ENCODE measurements at places on chromosomes 2 and 18.

DNA sequence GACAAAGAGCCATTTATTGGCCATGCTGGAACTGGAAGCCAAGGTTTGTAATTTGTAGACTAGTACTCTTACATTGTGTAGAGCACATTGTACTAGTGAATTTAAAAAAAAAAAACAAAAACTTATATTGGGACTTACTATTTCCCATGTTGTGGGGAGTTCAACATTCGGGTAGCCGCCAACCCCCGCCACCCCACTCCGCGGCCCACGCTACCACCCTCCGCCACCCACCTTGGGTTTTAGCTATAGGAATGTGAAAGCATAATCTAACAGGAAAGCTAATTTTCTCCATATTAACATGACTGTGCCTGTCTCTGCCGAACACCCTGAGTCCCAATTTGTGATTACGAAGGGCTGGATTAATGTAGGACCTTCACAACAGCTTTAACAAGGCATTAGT is 275.8 kb downstream of the FIGN start:
- DNase-seq = no peak

DNA sequence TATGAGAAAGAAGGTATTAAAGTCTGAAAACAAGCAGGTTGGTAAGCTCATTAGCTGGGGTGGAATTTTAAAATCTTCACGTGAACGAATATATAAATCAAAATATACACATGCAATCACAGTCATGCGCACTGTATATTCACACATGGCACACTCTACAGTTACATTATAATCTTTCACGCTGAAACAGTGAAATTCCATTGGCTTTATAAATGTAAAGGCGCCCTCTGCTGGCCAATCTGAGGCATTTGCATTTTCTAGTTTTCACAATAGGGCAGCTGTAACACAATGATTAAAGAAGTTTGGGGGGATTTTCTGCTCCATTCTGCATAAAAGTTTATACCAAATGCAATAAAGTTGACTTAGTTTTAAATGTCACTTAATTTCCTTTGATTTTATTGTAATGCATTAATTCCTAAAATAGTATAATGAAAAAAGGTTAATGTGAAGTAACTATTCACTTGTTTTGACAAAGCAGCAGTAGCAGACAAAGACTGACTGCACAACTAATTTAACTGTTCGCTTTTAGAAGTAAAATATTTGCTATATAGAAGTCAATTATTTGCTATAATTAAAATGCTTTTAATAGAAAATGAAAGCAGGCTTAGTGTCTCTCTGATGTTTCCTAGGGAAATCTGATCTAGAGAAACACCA is 17.2 kb downstream of the IFIH1 start:
- DNase-seq = peak; percentile 85

GRCh38 chr18:31719363-31720006 is 35.1 kb upstream of the B4GALT6 start:
- DNase-seq = no peak

GRCh38 chr18:57915248-57915647 is 112.1 kb upstream of the ATP8B1 start:
- peak; percentile 95 for DNase-seq

GRCh38 chr2:121650315-121650930 is 1.2 kb upstream of the CLASP1 start:
- DNase-seq = no peak

DNA sequence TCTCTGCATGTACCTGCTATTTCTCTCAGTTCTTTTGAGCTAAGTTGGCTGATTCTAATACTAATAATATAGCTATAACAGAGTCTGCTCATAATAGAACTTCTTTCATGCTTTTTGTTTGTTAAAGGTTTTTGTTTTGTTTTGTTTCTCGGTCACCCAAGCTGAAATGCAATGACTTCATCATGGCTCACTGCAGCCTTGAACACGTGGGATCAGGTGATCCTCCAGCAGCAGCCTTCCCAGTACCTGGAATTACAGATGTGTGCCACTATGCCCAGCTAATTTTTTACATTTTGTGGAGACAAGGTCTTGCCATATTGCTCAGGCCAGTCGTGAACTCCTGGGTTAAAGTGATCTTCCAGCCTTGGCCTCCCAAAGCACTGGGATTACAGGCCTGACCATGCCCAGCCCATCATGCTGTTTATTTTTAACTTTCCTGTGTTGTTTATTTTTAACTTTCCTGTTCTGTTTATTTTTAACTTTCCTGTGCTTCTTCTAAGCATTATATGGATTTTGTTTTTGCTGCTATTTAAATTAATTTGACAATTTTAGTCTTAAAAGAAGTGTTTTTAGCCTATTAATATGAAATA is 763.8 kb upstream of the CDH7 start:
- DNase-seq = no peak

DNA sequence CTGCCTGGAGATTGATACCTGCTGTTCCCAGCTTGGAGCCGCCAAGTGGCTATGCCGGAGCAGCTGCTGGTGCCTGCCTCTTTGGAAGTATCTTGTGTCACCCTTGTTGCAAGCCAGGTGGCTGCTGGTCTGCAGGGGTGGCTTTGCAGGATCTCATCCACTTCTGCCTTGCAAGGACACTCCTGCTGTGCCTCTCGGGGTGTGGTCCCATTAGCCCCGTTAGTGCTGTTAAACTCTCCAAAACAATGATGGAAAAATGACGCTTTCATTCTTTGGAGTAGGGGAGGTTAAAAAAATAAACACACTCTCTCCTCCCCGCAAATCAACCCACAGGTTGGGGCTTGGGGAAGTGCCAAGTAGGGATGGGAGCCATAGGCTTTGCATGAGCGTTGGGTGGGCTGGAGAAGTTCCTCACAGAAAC is 352.8 kb downstream of the RNF144A start:
- DNase-seq = peak; percentile 95

- DNase-seq = no peak
These were observed 36.6 kb downstream of the SFT2D3 start for GRCh38 chr2:127737892-127738291.

- no peak for DNase-seq
These were observed 158.6 kb upstream of the CELF4 start for GRCh38 chr18:37724206-37724605.

DNA sequence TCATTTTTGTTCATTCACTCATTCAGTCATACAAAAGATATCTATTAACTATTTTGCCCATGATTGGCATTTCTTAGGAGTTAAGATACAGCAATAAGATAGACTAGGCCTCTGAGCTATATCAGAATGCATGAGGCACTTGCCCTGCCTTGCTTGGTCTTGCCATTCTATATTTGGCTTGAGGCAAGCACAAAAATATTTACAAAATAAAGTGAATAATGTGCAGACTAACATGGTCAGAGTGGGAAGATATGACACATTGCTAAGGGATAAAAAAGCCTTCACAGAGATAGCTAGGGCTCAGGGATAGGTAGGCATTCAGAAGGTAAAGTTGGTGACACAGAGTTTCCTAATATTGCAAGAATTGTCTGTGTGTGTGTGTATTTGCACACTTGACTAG is 75.0 kb upstream of the MMADHC start:
- DNase-seq = no peak

DNA sequence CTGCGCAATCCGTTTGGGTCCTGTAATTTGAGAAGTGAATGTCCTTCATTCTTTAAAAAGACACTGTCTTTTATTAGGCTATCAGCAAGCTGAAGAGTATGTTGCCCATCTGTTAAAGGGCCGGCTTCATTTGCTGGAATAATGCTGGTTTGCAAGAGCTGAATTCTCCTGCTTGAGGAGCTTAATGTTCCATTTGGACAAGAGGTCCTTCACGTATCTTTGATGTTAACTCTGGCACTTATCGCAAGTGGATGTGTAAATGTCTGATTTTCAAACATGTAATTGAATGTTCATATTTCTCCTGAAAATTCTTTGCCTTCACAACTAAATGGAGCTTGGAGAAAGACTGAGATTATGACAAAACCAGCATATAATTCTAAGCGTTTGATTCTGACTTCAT is 280.8 kb upstream of the NRP2 start:
- DNase-seq = peak; percentile 93

- DNase-seq = peak; percentile 4
These were observed 53.8 kb downstream of the MYO1B start for GRCh38 chr2:191299010-191299409.

DNA sequence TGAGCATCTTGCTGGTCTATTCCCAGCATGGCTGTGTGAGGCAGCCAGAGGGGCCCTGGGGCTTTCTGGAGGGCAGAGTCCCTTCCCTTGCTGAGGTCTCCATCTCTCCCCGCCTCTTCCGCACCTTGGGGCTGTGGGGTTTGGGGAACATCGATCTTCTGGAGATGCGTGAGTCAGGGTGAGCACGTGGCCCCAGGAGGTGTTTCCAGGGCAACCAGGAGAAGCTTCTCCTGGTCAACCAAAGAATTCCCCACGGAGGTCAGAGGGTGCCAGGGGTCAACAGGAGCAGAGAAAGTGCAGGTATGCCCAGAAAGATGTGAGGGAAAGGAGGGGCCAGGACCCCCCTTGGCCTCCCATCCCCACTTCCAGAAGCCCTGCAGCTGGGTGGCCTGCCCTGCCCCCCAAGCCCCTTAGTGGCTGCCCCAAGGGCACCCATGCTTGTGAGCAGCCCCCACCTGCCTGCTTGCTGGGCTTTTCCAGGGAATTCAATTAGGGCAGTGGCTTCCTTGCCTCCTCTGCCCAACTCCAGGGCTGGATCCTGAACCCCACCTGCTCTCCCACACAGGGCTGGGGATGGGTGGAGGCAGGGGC is 2.8 kb upstream of the PROM2 start:
- DNase-seq = no peak

DNA sequence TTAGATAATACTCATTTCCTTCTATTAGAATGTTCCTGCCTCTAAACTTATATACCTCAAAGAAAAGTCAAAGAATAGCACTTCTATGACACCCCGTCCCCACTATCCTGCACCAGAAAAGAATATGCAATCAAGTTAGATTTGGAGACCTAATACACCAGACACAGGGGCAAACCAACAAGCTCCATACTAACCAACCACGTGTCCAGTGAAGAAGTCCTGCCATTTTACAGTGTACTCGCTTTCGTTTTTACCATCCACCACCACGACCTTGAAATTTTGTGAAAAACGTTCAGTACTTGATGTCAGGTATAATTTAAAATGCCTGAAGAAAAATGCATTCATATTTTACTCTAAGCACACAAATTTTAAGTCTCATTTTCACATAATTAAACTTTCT is 19.1 kb downstream of the ADAM17 start:
- DNase-seq = no peak

GRCh38 chr2:15122915-15123314 is 438.2 kb downstream of the NBAS start:
- no peak for DNase-seq

DNA sequence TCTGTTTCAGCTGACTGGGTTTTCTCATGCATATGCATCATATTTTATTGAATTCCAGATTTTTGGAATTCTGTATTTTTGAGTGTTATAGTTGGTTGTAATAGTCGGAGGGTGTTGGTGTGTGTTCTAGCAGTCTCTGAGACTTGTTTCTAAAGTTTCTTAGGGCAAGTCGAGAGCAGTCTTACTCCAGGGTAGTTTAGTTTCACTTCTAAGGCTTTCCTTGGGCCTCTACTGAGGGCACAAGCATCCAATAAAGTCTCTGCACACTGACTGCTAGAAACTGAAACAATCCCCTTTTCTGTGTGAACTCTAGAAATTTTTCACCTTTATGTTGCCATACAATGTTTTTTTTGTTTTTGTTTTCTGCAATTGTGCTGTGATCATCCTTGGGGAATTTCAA is 663.7 kb upstream of the LRATD1 start:
- DNase-seq = no peak

- no peak for DNase-seq
These were observed 75.7 kb downstream of the VAPA start for GRCh38 chr18:9989481-9989880.

GRCh38 chr2:121520641-121520994 is 10.1 kb upstream of the RNU4ATAC start:
- no peak for DNase-seq
